Activated CD8-positive, alpha-beta memory T cell treated with anti-CD3 and anti-CD28 coated beads for 1 hour (primary cell): ENCODE measurements at places on chromosomes 5 and 9.

- DNase-seq = no peak
Measured at GRCh38 chr9:95626885-95627558, 110.3 kb upstream of the PTCH1 start.

DNA sequence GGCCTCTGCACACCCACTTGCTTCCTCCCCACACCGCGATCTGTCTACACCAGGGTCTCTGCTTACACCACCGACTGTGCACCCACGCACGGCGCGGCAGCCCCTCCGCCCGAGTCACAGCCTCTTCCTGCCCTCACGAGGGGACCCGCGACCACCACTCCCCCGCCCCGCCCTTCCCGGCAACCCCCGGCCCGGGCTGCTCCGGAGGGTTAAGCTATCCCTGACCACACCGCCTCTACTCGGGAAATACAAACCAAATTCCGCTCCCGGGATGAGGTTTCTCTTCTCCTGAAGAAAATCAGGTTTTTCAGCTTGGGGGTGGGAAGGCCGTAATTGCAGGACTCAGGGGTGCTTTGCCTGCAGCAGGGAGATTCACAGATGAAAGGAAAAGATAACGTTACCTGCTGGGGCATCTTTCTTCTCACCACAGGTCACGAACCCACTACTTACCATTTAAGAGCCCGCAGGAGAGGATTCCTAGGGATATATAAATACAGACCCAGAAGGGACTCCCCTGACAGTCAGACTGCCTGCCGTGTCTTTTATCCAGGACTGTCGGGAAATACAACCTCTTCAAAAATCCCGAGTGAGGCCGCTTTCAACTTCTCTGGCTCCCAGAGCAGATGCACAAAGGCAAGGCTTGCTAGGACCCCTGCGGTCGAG lies 63.5 kb downstream of the ROR2 start:
- DNase-seq = no peak

DNA sequence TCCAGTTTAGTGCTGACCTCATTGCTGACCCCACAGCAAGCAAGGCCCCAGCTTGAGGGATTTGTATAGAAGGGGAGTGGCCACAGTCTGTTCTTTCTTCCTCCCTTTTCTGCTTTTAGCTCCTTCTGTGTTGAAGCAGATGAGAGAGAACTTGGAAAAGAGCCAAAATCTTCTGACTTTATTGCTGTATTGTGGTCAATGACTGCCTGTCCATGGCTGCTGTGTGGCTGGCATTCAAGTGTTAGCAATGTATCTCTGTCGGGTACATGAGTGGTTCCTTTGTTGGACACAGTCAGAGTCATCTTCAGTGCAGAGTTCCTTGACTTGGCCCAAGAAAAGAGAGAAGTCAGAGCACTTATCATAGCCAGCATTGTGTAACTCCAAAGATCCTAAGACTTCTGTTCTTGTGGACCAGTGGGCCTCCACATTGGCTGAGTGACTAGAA lies 154.1 kb downstream of the LRRC70 start:
- DNase-seq = no peak

DNA sequence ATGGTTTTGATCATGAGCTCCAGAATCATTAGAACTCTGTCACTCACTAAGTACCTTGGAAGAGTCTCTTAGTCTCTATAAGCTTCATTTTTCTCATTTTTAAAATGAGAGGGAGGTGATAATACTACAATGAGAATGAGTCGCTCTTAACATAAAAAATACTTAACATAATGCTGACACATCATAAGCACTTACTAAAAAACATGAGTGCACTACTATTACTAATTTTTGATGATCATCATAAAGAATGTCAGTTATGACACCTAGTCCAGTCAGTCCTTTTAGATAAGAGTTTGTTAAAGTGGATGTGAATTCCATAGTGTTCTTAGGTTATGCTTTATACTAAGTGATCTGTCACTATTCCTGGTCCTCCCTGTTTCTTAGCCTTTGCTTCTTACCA lies 200.4 kb upstream of the SLC24A2 start:
- DNase-seq = no peak

DNA sequence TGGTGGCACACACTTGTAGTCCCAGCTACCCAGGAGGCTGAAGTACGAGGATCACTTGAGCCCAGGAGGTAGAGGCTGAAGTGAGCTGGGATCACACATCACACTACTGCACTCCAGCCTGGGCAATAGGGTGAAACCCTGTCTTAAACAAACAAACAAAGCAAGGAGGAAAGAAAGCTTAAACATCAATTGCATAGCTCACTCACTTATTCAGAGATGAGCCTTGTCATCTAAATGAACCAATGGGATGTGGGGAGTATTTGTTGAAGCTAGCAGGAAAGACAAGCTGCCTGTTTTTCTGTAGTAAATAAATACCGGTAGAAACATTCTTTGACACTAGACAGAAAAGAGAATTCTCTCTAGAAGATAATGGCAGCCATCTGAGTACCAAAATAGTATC lies 161.0 kb upstream of the SLC12A2 start:
- no peak for DNase-seq

GRCh38 chr5:122192497-122193496 lies 63.5 kb downstream of the ZNF474 start:
- no peak for DNase-seq

GRCh38 chr9:87062746-87063145 lies 115.4 kb upstream of the GAS1 start:
- DNase-seq = no peak

- DNase-seq = no peak
Measured at GRCh38 chr5:36108758-36109460, 42.2 kb upstream of the UGT3A2 start.

DNA sequence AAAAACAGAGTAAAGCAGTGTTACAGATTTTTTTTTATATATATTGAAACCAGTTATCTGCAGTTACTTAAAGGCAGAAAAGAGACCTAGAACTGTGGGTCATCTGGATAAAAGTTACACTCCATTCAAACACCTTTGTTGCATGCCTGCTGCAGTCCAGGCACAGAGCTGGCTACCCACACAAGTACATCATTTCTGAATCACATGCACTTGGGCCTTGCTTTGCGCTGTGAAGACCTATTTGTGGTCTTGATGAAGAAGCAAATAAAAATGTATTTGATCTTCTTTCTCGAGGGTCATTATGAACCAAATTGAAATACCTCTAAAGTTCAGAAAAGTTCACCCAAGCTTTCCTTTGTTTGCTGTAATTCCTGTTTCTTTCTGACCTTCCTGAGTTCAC lies 503.0 kb upstream of the ZNF608 start:
- no peak for DNase-seq

DNA sequence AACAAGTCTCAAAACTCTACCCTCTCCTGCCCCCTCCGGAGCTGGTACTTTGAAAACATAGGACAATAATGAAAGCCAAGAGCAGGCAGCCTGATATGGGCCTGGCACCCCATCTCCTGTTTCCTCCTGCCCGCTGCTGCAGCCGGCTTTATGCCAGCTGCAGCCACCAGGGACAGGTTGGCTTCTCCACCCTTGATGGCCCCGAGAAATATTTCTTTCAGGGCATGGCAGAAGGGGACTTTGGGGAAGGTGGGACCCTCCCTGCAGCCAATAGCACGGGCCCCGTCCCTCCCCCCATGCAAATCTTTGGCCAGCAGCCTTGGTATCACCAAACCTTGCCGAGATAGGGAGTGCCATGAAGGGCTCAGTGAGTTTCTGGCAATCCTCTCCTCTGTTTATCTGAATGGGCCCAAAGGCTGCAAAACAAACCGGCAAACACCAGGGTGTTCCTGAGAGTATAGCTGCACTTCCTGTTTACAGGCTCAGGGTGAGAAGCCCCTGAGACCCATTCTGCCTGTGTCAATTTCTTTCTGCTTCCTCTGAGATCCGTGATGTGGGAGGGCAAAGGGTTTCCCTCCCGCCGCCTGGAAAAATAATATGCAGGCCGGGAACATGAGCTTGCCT lies 73.4 kb upstream of the BOD1 start:
- no peak for DNase-seq

DNA sequence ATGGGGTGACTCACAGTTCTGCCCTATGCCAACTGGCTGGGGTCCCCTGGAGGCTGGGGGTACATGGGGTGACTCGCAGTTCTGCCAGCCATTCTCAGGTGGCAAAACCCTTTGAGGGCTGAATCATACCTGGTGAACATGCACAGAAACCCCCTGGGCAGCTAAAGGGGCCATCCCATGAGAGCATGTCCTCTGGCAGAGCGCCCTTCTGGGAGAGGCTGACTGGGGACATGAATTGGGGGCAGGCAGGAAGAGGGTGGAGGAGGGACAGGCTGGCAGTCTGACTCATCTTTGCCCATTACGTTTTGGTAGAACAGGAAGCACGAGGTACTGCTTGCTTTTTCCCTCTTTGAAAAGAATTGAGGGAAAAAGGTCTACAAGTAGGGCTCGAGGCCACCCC lies 16.7 kb downstream of the TRAF1 start:
- DNase-seq = no peak

GRCh38 chr5:121758615-121759014 lies 93.1 kb upstream of the FTMT start:
- DNase-seq = no peak

DNA sequence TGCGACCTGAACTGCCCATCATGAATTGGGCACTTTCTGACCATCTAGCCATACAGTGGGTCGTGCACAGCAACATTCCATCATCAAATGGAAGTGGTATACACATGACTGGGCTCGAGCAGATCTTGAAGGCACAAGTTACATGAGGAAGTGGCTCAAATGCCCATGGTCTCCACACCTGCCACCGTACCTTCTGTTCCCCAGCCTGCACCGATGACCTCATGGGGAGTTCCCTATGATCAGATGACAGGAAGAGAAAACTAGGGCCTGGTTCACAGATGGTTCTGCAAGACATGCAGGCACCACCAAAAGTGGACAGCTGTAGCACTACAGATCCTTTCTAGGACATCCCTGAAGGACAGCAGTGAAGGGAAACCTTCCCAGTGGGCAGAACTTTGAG lies 21.8 kb downstream of the MTMR12 start:
- DNase-seq = no peak

- DNase-seq = no peak
Measured at GRCh38 chr9:26502311-26502710, 390.3 kb downstream of the CAAP1 start.

GRCh38 chr9:80605793-80606192 lies 1034.0 kb downstream of the TLE4 start:
- no peak for DNase-seq

DNA sequence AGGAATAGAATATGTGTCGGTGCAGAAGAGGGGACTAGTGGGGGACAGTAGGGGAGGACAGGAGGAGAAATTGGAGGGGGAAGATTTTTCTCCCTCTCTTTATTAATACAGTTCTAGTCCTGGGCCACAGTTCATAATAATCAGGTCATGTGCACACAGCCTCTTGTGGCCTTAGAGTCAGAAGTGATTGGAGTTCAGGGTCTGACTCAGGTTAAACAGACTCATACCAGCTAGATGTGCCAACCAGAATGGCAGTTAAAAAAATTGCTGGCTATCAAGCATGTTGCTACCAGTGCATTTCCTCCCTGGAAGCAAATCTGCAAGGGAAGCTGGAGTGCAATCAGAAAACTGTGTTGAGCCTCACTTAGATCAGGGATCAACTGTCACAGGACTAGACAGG lies 132.7 kb upstream of the MAP1B start:
- DNase-seq = no peak

DNA sequence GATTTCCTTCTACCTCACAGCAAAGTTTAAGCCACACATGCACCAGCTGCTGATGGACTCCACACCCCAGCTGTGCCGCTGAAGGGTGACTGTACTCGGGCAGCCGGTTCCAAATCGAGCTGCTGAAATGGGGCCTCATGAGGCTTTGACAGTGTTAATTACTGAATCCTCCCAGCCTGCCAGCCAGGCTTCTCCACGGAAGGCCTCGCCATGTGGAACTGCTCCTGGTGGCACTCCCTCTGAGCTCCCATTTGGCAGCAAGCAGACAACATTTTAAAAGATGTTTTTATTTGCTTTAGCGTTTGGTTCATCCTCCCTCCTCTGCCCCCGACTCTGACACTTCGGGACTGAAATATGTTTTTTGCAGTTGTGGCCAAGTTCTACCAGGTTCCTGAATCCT lies 479.4 kb upstream of the MPDZ start:
- DNase-seq = no peak

GRCh38 chr9:85319936-85320656 lies 421.7 kb downstream of the AGTPBP1 start:
- no peak for DNase-seq

- no peak for DNase-seq
Measured at GRCh38 chr5:132607095-132607494, 50.3 kb downstream of the RAD50 start.

- no peak for DNase-seq
Measured at GRCh38 chr5:14247054-14247386, 103.9 kb downstream of the TRIO start.
